Smooth muscle cell of trachea (primary cell): ENCODE measurements at places on chromosomes 4 and X. TPM values are rescaled to one million over a fixed set of nuclear protein-coding genes. Genes with fewer than 3 reads are reported as not detected.

The PAGE5 gene
- total RNA-seq: not detected in 2 replicates

The MAGEB10 gene
- 0.17 TPM in 1 of 2 replicates, not detected in the other for total RNA-seq

The POU4F2 gene
- not detected in 2 replicates for total RNA-seq

The GSTCD gene
- total RNA-seq: 10.9 and 17.6 TPM in 2 replicates

The SMARCA1 gene
- 51.9 and 78.2 TPM in 2 replicates for total RNA-seq

The EFHC2 gene
- 0.29 and 1.2 TPM in 2 replicates for total RNA-seq

The HMGN5 gene
- 0.17 and 1.6 TPM in 2 replicates for total RNA-seq

The SLC16A2 gene
- 12.4 and 25.1 TPM in 2 replicates for total RNA-seq

The ETDA gene
- total RNA-seq: not detected in 2 replicates

The WFS1 gene
- 21.5 and 49.1 TPM in 2 replicates for total RNA-seq

The CYSLTR1 gene
- total RNA-seq: 0.29 and 0.33 TPM in 2 replicates
